HuH-7 (cell line): ENCODE measurements at places on chromosomes 1 and 21.

DNA sequence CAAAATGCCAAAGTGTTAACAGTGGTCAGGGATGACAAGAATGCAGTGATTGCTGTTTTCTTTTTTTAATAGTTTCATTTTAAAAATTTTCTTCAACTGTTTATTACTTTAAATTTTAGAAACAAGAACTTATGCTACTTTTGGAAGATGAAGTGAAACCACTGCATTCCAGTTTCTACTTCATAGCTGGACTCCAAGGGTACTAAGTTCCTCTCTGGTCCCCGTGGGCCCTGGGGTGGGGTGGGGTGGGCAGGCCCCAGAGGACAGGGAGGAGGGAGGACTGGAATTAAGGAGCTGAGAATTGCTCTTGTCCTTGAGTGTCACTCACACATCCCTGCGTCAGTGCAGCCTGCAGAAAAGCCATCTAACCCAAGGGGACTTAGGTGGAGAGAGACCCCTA lies 97.3 kb downstream of the RAVER2 start:
- no peak for DNase-seq

DNA sequence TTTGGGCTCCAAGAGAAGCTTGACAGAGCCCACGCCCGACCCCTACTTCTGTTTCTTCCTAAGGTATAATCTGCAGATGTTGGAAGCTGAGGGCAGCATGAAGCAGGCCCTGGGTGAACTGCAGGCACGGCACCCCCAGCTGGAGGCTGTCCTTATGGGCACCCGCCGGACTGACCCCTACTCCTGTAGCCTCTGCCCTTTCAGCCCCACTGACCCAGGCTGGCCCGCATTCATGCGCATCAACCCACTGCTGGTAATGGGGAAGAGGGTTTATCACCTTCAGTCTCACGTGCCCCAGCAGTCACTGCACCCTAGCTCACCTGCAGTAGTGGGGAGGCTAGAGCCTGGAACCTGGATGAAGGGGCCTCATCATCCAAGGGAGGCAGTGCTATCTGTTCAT lies 3.1 kb upstream of the LENEP start:
- no peak for DNase-seq

DNA sequence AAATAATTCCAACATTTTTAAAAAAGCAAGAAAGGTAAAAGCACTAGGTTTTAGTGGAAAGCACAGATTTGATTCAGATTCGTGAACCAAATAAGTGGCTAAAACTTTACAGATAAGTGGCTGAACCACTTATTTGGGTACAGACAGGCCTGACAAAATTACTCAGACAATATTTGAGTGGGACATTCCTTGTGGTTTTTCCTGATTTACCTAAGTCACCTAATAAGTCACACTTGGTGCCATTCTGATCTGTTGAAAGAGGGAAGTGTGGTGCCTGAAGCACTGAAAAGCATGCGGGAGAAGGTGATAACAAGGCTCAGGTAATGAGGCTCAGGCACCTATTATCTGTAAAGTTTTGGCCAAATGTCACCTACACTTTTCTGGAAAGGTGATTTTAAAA lies 81.6 kb upstream of the CD55 start:
- no peak for DNase-seq

GRCh38 chr1:116503546-116504307 lies 67.1 kb downstream of the CD58 start:
- DNase-seq: no peak
